Right kidney (tissue), 9 donors: ENCODE measurements at places on chromosomes 16 and 17.

DNA sequence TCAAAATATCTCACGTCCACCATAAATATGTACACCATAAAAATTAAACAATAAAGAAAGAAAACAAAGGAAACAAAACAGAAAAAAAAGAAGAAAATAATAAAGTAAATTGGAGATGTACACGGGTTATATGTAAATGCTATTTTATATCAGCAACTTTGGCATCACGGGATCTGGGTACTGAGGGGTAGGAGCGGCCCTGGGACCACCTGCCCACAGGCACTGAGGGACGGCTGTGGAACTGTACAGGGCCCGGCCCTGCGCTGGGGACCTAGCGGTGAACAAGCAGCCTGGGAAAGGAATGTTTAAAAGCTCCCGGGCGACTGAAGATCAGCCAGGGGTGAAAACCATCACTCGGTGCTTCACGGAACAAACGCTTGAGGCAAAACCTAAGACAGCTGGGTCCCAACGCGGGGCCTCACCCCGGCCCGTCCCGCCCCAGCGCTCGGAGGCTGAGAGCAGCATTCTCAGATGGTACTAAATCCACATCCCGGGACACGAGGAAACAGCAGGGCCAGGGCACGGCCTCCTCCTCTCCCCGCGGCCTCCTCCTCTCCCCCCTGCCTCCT lies 31.2 kb downstream of the NXN start:
- peak; percentile 53 for DNase-seq

DNA sequence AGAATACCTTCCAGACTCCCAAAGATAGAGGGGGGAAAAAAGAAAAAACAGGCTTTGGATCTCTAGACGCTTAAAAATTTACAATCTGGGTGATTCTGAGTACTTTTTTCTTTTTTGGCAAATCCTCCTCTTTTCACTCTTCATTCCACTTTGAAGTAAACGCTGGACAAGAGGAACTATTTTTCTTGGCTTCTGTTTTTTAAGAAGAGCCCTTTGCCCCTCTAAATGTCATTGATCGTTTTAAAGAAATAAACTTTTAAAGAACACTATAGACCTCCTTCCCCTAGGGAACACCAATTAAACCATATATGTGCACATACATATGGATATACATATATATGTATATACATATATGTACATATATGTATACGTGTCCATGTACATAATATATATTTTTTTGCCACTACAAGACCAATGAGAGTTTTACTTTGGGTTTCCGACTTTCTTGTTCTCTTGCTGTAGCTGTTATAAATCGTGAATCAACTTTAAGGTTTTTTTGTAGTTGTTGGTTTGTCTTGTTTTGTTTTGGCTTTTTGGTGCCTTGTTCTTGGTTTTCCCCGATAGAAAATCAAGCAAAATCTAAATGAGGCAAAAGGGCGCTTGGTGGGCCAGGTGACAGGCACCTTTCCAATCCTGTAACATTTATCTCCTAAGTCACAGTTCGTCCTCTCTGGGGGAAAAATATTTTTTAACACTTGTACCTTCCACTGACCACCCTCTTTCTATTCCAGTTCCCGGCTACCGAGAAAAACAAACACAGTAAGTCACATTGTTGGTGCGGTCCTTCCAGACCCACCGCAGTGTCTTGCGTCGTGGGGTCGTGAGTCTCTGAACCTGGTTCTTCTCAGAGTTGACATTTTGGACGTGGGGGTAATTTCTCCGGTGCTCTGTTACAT lies 4.4 kb downstream of the FOXF1 start:
- DNase-seq: peak; percentile 40

DNA sequence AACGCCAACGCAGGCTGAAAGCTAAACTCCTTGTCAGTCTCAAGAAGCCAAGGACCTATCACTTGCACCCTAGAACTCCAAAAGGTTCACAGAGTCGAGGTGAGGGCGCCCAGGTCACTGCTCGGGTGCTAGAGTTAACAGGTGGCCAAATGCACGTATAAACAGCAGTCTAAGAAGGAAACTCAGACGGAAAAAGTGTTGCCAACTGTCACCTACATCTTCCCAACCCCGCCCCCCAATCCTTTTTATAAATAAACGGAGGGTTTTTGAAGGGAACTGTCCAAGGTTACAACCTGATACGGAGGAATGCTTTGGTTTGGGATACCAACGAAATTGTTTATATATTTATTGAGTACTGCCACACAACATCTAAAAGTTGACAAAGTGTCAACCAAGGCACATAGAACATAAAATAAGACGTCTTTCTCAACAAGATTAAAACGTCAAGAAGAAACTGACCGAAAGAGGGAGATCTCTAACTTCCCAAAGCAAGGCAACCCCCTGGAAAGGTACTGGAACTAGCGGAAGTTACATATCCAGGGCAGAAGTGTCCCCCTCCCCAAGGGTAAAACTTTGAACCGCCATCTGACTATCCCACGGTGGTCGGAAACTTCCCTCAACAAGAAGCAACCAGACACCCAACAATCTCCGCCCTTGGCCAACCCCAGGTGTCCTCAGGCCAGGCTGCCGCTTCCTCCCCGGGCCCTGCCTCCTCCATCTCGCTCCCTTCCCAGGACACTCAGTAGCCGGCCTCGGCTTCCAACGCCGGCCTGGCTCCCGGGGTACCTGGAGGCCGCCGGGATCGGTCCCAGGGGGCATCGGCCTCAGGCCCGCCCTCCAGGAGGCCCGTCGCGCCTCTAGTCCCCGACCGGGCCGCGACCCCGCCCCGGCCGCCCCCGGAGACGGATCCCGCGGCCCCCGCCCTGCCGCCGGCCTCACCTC lies 982 bp downstream of the SPAG9 start:
- DNase-seq: peak; percentile 76

DNA sequence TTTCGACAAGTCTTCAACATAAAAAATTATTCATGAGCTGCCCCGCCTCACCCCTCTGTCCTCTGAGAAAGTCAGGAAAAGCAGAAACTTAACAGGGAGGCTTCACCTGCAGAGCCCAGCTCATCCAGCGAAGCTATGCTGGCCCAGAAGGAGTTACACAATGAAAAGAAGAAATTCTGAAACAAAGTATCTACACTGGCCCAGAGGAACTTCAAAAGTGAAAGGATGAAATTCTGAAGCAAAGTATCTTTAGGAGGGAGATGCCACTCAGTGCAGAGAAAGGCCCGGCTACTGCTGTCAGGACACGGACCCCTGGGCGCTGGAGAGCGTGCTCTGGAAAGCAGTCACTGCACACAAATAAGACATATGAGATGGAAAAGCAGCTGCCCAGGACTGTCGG lies 1.6 kb downstream of the GALNS start:
- DNase-seq: no peak

DNA sequence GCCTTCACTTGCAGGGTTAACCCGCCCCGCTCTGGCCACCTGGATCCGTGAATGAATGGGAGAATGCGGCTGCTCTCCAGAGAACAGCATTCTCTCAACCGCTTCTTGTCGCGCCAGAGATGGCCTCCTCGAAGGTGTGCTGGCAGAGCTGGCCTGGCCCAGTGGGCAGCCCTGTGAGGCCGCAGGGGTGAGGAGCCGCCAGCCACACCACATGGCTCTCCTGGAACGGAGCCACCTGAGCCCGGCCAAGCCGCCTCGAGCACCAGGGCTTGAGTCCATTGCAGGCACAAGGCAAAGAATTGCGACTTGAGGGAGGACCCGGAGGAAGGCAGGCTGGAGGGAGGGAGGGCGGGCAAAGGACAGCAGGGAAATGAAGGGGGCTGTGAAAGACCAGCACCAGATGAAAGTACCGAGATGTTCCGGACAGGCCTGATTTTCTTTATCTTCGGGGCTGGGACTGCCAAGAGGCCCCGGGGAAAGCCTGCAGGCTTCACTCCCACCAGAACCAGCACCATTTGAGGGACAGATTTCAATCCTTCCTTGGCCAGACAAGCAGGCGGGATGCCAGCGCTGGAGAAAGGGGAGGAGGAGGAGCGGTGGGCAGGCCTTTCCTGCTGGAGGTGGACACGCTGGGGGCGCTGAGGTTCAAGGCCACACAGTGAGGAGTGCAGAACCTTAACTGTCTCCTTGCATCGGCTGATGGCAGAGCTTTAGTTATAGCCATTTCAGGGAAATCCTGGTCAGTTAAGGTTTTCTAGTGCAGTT lies 69.4 kb downstream of the MRC2 start:
- DNase-seq: no peak

DNA sequence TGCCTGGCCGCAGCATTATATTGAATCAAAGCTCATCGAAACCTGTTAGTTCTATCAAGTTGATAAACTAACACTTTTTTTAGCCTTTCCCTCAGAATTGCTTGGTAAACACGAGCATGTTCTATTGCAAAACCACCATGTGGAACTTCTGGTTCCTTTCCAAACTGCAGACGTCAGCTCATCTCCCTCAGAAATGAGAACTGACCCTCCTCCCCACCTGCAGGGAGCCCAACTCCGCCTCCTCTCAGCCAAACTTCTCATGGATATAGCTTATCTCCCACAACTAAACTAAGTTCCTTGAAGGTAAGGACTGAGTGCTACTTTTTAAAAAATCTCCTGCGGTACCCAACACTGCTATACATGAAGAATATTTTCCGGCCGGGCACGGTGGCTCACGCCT lies 6.7 kb downstream of the SHMT1 start:
- DNase-seq: no peak

GRCh38 chr16:87608400-87608985 lies 6.2 kb downstream of the JPH3 start:
- peak; percentile 58 for DNase-seq

DNA sequence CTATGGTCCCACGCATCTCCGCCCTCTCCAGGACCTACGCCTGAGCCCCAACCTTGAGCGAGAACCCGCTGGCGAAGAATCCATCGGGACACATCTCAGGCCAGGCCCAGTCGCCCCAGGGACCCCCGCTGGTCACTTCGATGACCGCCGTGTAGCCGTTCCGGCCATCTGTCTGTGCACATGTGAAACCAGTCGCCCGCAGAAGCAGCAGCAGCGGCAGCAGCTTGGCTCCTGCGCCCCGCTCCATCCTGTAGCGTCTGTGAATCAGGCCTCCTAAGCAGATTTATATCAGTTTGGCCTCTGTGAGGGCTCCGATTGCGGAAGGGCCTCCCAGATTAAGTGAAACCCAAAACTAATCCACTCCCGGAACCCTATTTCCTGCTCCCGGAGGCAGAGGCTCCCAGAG lies at the start of gene VMO1:
Gene VMO1, minus strand, starts transcription at position 259 of the 406 bp plus-strand sequence. Its CDS starts 12 bp downstream, at position 247.
- DNase-seq: peak; percentile 60

DNA sequence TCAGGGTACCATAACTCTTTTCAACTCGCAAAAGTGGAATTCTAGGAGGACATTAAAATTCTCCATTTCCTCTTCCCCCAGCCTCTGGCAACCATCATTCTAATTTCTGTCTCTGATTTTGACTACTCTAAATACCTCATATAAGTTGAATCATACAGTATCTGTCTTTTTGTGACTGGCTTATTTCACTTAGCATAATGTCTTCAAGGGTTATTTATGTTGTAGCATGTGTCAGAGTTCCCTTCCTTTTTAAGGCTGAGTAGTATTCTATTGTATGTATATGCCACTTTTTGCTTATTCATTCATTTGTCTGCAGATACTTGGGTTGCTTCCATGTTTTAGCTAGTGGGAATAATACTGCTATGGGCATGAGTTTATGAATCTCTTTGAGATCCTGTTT lies 12.0 kb downstream of the RNF135 start:
- DNase-seq: no peak

DNA sequence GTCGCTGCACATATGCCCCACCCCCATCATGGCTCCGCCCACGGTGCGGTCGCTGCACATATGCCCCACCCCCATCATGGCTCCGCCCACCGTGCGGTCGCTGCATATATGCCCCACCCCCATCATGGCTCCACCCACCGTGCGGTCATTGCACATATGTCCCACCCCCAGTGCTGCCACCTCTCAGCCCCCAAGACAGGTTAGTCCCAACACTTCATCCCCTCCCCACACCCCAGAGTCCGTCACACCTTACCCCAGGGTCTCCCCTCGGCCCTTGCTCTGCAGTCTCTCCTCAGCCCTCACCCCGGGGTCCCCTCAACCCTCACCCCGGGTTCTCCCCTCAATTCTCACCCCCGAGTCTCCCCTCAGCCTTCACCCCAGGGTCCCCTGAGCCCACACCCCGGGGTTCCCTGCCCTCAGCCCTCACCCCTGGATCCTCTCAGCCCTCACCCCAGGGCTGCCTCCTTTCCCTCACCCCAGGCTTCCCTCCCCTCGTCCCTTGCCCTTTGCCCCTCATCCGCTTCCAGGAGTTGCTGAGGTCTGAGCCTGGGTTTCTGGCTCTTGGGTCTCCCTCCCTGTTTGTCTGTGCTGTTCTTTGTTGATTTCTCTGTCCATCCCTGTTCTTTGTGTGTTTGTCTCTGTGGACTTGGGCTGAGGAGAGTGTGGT lies 25.6 kb downstream of the TPSG1 start:
- DNase-seq: no peak

DNA sequence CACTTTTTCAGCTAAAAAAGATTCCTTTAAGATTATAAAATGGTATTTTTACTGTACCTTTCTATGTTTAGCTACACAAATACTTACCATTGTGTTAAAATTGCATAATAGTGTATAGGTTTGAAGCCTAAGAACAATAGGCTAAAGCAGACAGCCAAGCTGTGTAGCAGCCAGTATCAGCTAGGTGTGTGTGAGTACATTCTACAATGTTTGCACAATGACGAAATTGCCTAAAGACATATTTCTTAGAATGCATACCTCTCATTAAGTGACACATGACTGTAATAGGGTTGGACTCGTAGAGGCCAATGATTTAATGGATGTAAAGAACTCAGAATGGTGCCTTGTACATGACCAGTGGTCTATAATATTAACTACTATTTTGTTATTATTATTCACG lies 1.9 kb upstream of the MT1B start:
- no peak for DNase-seq

GRCh38 chr16:66858740-66859396 lies 14.7 kb downstream of the CA7 start:
- no peak for DNase-seq

- no peak for DNase-seq
Observed at GRCh38 chr16:85047867-85048455, 20.4 kb downstream of the KIAA0513 start.

DNA sequence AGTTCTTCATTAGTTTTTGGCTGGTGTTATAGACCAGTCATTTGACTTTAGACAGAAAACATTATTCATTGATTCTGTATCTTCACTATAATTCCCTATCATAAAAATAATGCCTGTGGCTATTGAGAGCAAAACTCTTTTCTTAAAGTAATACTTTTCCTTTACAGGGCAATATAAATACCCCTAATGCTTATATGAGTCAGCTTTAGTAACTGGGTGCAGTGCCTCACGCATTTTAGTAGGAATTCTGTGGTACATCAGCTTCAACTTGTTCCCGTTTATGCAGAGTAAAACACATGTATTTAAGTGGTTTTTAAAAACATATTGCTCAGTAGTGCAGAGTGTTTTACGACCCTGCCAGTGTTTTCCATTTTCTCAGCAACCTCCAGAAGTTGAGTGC lies 68.1 kb downstream of the SEC14L1 start:
- no peak for DNase-seq
